LoVo (cell line): ENCODE measurements at places on chromosomes 13 and 19.

DNA sequence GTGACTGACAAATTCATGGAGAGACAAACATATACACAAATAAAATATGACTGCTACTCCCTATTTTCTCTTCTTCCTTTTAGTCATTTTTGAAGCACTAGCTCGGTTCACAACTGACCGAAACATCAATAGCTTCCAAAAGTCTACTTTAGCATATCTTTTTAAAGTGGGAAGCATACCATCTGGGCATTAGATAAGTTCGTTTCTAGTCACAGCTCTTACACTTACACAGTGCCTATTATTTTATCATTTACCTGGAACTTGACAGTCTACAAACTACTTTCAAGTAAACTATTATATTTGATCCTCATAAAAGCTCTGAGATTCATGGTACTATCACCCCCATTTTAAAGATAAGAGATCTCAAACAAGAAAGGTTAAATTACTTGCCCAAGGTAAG is 458.5 kb downstream of the LMO7 start:
- DNase-seq, result no peak

DNA sequence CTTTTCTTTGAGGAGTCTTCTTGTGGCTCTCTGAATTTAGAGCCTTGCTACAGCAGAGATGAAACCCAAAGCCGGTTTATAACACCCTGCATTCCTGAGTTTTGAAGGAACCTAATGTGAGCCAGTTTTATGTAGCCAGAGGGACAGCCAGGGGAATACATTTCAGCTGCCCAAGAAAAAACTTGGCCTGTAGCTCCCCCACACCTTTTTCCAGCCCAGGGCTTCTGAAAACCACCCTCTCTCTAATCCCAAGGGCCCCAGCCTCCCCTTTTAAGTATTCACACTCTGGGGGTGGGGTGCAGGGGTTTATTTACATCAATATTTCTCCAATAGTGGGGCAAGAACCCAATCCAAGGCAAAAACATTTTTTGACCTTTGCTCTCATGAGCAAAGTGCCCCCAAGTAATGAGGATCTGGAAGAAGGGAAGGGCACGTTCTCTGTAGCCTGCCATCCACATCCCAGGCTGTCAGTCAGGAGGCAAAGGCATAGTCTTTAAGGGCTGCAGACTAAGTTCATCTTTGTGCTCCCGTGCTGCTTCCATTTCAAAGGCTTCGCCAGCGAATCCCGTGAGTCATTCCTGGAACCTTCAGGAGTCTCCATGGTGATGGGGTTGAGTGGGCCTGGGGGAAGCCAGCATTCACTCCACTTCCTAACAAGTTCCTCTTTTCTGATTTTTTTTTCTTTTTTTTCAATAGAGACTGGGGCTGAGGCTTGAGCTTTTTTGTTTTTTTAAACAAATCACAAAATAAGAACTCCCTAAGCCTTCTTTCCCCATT is 33.2 kb upstream of the MEDAG start:
- DNase-seq, result no peak

DNA sequence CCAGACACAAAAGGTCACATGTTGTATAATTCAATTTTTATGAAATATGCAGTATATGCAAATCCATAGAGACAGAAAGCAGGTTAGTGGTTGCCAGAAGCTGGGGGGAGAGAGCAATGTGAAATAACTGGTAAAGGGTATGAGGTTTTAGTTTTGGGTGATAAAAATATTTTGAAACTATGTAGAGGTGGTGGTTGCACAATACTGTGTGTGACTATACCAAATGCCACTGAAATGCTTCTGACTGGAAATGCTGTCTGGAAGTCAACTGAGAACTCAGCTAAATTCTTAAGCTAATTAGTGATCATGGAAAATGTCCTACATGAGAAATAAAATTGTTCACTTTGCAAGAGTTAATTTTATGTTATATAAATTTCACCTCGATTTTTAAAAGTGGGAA is 65.3 kb upstream of the RXFP2 start:
- no peak for DNase-seq

DNA sequence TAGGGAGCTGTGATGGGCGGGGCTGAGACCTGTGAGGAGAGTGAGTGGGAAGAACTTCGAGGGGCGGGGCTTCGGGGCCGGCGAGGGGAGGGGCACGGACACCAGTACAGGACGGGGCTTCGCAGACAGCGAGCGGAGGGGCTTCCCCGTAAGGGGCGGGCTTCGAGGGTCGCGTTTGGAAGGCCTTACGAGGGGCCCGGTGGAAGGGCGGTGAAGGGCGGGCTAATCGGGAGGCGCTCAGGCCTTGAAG is 4.1 kb upstream of the EMP3 start:
- peak; percentile 94 for DNase-seq

GRCh38 chr13:43785650-43786471 is 911 bp downstream of the ENOX1 start:
- no peak for DNase-seq

DNA sequence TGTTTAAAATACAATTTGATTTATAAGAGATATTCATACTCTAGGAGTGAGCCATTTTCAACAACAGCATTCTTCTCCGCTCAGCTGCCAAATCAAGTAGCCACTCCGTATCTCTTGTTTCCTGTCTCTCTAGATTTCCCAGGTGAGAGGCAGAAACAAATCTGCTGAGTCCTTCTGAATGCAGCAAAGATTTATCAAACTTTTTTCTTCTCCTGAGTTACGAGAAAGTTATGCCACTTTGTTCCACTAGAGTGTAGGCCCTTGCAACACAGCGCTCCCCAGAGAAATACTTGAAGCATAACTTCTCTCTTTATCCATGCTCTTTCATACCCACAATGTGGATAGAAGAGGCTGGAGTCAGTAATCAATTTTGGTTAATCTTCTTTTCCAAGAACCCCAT is 1960.8 kb downstream of the OLFM4 start:
- no peak for DNase-seq

- no peak for DNase-seq
Measured at GRCh38 chr13:82011355-82011754, 1670.4 kb upstream of the SPRY2 start.

GRCh38 chr13:111241006-111241755 is 79.3 kb upstream of the TEX29 start:
- DNase-seq, result no peak

DNA sequence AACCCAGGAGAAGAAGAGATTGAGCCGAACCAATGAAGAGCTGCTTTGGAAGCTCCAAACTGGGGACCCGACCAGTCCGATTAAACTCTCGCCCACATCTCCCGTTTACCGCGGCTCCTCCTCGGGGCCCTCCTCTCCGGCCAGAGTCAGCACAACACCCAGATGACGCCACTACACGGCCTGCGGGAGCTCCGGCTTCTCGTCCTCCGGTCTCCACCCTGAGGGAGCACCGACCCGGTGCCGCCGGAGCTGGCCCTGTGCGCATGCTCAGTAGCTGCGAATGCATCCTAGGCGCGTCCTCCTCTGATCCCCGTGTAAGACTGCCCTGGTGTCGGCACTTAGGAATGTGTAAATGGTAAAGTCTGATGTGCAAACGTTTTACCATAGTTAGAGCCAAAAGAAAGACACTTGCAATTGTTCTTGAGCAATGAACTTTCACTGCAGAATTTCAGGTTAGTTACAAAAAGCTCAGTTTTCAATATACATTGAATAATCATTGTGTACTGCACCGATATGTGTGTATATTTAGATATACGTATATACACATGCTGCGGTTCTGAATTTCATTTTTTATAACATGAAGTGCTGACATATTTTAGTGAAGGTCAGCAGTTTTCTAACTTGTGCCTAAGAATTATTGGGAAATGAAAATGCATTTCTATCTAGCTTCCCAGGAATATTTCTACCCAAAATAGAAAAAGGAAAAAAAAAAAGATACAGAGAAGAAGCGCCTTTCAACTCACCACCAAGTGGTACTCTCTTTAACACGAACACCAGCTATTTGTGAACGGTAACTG is 92.2 kb downstream of the SLC7A1 start:
- DNase-seq, result no peak

- DNase-seq, result no peak
Measured at GRCh38 chr13:99356262-99357091, 49.3 kb upstream of the GPR183 start.
